NCI-H774 (cell line): ENCODE measurements at places on chromosomes 4 and X.

GRCh38 chr4:16126714-16127113, 42.9 kb upstream of the PROM1 start:
- no peak for DNase-seq

- DNase-seq: no peak
Observed at GRCh38 chr4:174037631-174038030, 245.8 kb downstream of the FBXO8 start.

DNA sequence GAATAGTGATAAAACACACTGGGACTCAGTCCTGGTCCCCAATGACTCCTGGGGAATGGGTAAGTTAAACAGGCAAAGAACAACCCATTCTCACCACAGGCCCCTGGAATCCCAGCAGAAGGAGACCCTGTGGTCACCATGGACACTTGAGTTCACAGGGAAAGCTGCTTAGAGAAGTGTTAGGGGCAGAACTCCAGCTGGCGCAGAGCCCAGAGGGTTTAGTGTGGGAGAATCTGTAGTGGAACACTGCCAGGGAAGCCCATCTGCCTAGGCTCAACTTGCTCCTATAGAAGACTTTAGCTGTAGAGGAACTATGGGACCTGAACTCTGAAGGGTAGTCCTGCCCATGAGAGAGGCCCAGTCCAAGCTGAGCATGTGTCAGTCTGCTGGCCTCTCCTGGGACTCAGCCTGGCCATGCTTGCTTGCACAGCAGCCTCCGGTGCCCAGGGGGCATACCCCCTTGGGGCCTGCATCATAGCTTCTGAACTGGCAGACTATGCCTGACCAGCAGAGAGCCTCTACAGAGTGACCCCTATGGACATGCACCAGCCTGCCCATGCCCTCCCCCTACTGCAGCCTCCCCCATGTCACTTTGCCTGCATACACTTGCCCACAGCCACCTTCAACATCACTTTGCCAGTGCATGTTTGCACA, 343.5 kb downstream of the IDS start:
- DNase-seq: no peak

GRCh38 chr4:161222889-161223288, 940.9 kb downstream of the FSTL5 start:
- DNase-seq: no peak

DNA sequence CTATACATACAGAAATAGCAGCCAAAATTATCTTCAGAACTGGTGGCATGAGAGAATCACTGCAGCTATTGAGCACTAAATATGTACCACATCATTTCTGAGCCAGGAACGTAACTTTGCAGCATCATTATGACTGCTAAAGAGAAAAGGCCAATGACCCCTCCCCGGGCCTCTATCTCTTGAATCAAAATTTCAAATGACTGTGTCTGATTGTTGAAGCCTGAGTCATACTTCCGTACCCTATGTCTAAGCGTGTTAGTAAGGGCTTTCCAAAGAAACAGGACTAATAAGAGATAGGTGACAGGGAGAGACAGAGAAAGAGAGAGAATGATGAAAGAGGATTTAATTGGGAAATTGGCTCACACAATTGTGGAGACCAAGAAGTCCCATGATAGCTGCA, 445.5 kb upstream of the SPANXN1 start:
- DNase-seq: no peak

- no peak for DNase-seq
Observed at GRCh38 chrX:40729598-40730584, 5.5 kb downstream of the MED14 start.

DNA sequence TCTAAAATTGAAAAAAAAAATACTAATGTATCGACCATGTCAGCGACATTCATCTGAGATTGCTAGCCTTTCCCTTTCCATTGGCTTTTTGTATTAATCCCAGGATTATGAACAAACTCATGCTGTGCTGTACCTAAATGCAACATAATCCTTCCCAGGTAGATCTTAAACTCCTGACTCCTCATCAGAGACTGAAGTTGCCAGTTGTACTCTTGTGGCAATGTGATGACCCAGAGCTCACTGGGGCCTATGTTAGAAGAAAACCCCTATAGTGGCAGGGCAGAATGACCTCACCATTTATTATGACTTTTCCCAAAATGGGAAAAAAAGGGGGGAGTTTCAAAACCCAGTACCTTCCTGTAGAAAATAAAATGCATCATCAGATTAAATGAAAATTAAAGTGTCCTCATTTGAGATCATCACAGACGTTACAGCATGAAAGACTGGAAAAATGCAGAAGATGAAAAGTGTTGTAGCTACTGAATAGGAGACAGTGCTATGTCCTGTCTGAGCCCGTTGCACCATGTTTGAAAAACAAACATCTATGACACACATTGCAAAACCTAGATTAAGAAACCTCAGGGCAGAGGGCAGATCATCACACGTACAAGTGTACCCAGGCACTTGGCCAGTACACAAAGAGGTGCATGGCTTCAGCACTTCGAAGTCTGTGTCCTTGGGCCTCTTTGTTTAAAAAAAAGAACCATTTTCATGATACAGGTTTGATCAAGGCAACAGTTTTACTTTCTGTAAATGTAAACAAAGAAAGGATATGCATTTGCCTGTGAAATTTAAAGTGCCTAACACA, 6.8 kb upstream of the ACSL4 start:
- DNase-seq: no peak

DNA sequence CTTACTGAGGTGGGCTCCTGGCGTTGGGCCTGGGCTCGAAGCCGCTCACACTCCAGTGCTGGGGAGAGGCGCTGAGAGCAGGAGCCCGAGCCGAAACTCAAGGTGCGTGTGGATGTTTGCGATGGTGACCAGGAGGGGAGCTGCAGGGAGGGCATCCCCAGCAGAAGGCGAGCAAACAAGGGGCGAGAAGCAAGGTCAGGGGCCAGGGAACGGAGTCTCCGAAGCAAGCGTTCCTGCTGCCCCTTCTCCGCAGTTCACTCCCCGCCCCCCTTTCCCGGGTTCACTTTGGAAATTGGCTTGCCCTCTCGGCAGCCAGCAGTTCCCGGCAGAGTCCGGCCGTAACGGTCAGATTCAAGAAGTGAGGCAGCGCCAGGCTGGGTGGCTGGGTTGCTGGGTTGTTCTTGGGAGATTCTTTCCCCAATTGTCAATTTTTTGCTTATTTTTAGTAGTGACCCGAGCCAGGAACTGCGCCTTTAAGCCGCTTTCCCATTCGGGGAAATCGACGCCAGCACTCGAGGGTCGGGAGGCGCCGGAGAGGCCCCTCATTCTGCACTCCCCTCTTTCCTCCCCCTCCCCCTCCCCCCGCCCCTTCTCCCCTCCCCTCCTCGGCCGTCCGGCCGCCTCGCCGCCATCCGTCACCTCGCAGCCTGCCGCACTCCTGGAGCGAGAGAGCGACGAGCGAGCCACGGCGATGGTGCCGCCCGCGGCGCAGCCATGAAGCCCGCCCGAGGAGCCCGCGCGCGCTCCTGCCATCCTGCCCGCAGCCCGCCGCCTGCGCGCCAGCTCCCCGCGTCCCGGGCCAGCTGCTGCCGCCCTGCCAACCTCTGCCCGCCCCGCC, at the start of gene FRMPD3:
FRMPD3 (plus strand) TSS at position 655 of the 838 bp plus-strand sequence. CDS start 76,937 bp downstream, outside the sequence.
- no peak for DNase-seq

GRCh38 chr4:94813221-94813620, 55.5 kb downstream of the BMPR1B start:
- no peak for DNase-seq

DNA sequence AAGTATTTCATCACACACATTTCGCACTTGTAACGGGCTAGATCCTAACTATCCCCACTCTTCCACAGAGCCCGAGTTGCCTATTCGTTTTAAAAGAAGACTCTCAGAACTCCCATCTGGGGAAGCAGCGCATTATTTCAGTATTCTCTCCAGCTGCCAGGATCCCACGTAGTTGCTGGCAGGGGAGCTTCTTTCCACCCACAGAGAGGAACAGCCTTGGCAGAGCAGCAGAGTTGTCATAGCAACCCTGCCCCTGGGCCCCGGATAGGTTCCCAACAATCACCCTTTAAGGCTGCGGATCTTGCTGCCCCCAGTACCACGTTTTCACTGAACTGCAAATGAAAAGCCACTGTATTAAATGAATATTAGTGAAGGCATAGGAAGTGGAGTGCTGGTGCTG, 106.7 kb downstream of the GPM6A start:
- no peak for DNase-seq

- no peak for DNase-seq
Observed at GRCh38 chr4:8773124-8773931, 98.3 kb downstream of the HMX1 start.

GRCh38 chr4:100605144-100605543, 87.3 kb upstream of the EMCN start:
- no peak for DNase-seq

- DNase-seq: no peak
Observed at GRCh38 chr4:77028246-77028645, 47.5 kb downstream of the CCNI start.

- no peak for DNase-seq
Observed at GRCh38 chrX:105696870-105697269, 125.5 kb upstream of the NRK start.

GRCh38 chrX:150602296-150602695, 33.9 kb downstream of the MTM1 start:
- no peak for DNase-seq

DNA sequence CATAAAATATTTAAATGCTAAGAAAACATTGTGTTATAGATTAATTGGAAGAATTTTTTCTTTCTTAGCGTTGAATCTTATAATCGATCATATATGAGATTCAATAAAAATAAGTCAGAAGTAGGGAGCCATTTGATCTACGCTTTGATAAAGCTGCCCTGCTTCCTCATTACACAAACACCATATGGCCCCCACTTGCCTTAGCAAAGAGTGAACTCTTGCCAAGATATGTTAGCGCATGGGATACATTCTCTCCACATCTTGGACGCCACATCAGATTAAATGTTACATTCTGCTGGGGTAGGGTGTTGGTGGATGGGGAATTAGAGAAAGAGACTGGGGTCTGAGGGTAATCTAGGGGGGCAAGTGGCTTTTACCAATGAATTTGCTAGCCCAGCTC, 207.7 kb upstream of the MID1 start:
- DNase-seq: no peak

- no peak for DNase-seq
Observed at GRCh38 chr4:80026100-80026499, 46.9 kb downstream of the ANTXR2 start.

DNA sequence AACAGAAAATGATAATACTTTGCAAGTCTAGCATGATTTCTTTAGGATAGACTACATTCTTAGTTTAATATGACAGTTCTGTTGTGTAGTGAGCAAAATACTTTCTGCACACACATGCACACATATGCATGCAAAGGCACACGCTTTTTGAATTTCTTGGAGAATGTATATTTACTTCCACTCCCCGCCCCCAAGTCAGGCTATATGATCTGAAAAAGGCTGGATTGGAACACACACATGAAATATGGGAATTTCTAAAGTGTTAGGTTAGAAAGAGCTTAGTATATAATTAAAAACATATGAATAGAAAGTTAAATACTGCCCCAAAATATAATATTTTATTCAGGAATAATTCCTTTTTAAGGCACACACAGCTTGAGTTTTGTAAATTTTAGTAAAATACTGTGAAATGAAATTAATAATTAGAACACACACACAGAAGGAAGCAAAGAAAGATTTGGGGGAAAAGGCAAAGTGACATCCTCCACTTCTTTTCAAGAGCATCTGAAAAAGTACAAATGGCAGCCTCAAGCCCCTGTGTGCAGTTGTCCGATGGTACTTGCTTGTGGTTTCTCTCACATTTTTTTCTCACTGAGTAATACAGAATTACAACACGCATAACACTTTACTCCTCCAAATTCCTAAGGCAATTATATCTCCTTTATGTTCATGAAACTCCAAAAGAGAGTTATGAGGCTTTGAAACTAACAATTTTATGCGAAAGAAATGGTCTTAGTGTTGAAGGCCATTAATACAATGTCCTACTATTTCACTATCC, 228.9 kb upstream of the ETNPPL start:
- DNase-seq: no peak

DNA sequence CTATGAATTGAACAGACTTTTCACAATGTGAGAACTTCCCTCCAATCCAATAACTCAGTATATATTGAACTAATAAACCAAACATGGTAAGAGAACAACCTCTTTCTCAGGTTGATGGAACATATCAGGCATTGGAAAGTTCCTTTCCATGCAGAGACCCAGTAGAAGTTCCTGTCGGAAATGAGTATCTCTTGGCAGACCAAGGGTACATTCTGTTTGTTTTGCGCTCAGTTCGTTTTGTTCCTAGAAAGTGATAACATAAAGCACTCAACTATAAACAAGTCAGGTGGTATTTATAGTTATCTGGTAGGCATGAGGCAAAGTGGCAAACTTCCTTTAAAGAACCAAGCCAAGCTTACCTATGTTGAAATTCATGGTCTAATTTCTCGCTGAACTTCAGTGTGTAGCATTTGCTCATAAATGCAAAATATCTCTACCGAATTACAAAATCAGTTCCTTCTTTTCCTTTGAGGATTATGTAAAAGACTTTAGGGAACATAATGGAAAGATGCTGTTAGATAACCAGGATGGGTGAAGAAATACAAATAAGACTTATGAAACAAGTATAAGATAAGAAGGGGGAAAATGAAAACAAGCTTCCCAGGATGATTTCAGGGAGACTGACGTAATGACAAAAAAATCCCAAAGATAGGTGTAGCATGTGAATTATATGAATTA, 120.3 kb downstream of the ARHGAP24 start:
- DNase-seq: no peak

DNA sequence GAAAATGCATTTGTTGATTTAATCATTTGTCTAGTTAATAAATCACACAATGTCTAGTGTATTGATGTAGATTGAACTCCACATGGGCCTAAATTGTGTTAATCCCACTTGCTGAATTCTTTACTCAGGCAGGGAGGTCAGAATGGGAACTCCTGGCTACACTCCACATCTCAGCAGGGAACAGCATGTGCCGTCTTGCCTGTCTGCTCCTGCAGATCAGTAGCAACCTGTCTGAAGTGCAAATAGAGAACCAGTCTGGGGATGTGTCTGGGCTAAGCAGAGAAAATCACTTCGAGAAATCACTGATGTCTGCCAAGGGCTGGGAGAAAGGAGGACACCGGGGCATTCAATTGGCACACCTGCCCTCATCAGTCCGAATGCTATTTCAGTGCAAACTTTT, 16.5 kb upstream of the MXRA5 start:
- DNase-seq: no peak

- DNase-seq: no peak
Observed at GRCh38 chrX:154036513-154036912, 16.8 kb upstream of the IRAK1 start.

DNA sequence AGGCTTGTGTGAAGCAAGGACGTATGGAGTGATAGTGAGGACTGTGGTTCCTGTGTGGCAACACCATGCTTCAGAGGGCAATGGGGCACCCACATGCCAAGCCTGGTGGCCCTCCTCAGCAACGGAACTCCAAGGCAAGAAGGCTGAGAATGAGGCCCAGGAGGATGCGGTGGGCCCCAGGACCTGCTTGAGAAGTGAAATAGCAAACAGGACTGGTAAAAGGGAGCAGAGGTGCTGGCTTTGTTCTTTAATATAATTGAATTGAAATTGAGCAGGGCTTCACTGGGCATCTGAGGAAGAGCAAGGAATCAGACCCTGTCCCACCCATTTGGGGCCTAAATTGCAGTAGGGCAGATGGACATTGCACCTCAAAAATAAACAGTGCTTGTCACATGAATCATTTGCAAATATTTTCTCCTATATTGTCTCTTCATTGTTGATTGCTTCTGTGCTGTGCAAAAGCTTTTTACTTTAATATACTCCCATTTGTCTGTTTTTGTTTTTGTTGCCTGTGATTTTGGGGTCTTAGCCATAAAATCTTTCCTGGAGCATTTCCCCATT, 2.3 kb downstream of the TMEM187 start:
- no peak for DNase-seq

GRCh38 chr4:111641813-111642579, 503.3 kb upstream of the FAM241A start:
- DNase-seq: peak; percentile 10
